ENCODE measurements at places on chromosomes 6 and 20. TPM values are rescaled to one million over a fixed set of nuclear protein-coding genes. Genes with fewer than 3 reads are reported as not detected.

DNA sequence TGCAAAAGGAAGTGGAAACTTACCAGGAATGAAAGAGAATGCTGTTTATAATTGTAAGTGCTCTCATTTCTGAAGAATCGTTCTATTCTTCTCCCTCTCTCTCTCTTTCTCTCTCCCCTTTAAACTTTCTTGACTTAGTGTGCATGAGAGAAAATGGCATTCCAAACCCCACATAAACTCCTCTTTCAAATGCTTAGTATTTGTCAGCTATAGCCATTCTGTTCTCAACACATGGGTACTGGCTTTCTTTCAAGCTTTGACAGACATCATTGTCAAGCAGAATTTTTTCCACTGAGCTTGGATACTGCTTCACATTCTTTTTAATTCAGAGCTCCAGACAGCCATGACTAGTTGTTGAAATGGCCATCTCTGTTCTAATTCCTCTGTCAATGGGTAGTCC, 51.1 kb upstream of the PREP start:
- H3K27me3 ChIP-seq = no peaks in the 10 kb centered on the region
- no peak overlapping the region for H3K27ac ChIP-seq
- DNase-seq = peak; percentile 31
- no peaks in the 10 kb centered on the region for H3K4me1 ChIP-seq
- H3K36me3 ChIP-seq = no peaks in the 10 kb centered on the region

DNA sequence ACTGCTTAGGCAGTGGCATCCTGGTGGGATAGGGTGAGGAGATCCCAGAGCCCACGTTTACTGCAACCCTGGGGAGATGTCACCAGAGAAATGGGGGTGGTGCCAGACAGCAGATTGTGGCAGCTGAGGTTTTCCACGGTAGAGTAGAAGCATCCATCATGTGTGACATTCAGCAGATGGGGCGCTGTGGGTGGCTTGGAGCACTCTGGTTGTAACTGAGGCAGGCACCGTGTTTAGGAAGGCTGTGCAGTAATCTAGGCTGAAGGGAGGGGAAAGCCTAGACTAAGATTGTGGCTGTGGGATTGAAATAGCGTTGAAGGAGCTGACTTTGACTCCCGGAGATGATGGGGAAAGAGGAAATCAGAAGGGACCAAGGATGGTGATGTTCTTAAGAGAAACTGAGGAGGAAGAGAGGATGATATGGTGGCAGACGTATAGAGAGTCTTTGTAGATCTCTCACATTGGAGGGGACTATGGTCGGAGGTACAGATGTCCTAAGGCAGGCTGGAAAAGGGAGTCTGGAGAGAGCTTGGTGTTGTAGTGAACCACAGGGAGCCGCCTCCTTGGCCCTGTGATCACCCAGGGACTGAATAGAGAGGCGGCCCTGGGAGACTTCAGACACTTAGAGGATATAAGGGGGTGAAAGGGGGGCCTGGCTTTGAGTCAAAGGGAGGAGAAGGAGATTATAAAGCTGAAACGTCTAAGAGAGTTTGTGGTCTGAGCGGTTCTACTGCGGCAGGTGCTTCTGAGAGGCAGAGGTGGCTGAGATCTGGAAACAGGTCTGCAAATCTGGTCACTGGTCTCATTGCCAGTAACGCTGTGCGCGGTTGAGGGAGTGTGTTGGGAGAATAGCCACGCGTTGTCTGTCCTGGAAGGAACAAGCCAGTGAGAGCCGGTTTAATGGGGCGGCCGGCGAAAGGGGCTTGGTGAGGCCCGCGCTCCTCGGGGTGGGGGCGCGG, 792 bp upstream of the MICA start:
- H3K27ac ChIP-seq = peak overlapping the region; percentile 100
- peak overlapping the region; percentile 63 for H3K4me3 ChIP-seq
- H3K4me1 ChIP-seq = peaks cover 78% of the 10 kb centered on the region
- no peaks in the 10 kb centered on the region for H3K36me3 ChIP-seq
- DNase-seq = peak; percentile 37

DNA sequence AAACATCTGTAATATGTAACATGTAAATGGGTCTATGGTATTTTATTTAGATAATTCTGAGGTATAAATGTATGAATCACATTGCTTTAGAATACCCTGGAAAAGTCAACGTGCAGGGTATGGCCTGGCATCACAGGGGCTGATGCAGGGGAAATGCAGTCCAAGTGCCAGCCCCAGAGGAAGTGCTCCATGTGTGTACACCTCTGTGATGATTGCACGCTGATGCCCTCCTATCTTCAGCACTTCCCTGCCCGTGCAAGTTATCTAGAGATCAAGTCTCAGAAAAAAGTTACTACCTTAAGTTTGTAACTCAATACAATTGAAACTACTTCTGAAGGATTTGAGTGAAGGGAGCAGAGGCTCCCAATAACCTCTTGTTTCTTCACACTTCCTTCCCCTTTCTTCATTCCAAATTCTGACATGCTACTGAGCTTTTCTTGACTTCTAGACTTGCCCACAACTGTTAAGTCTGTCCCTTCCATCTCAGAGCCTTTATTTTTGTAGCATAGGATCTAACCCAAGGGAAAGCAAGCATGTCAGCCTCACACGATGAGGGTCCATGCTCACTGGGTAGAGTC, 2.2 kb downstream of the SMLR1 start:
- no peak overlapping the region for H3K4me3 ChIP-seq
- H3K27ac ChIP-seq = no peak overlapping the region
- H3K4me1 ChIP-seq = no peaks in the 10 kb centered on the region
- H3K27me3 ChIP-seq = no peaks in the 10 kb centered on the region
- DNase-seq = no peak

DNA sequence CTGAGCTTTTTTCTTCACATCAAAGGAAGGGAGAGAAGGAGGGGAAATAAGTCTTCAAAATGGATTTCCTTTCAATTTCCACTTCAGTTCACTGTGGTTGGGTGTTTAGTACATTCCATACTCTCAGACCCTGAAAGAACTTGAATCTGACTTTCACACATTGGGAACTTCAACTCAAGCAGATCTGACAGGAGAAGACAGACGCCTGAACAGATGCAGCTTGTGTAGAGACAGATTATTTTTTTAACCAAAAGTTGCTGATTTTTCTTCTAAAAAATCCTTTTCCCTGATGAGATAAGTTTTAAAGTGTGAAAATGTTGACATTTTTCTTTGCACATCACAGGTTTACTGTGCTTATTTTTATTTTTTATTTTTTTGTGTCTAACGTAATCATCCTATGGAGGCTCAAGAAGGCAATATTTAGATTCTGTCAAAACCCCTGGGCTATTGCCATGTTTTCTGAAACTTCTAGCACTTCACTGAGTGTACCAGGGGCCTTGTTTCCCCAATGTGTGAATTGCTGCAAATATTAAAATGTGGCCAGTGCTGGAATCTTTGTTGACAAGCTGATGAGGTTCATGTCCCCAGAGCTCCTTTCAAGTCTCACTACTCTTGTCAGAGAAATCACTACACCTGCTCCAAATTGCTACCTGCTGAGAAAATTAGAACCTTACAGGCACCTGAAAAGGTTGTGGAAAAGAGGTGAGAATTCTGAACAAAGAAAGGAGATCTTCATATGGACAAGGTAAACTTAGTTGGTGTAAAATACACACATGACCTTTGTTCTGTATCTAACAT, 214.8 kb upstream of the BTBD3 start:
- H3K4me1 ChIP-seq = no peaks in the 10 kb centered on the region
- H3K27ac ChIP-seq = no peak overlapping the region
- no peak overlapping the region for H3K4me3 ChIP-seq
- no peaks in the 10 kb centered on the region for H3K27me3 ChIP-seq
- no peak for DNase-seq

The LST1 gene
- 2.9 TPM for total RNA-seq

- peaks cover 67% of the 10 kb centered on the region for H3K36me3 ChIP-seq
- H3K4me3 ChIP-seq = no peak overlapping the region
- peaks cover 70% of the 10 kb centered on the region for H3K4me1 ChIP-seq
- H3K27ac ChIP-seq = no peak overlapping the region
These were observed 86.9 kb downstream of the TCP11 start for GRCh38 chr6:35054106-35054742.

DNA sequence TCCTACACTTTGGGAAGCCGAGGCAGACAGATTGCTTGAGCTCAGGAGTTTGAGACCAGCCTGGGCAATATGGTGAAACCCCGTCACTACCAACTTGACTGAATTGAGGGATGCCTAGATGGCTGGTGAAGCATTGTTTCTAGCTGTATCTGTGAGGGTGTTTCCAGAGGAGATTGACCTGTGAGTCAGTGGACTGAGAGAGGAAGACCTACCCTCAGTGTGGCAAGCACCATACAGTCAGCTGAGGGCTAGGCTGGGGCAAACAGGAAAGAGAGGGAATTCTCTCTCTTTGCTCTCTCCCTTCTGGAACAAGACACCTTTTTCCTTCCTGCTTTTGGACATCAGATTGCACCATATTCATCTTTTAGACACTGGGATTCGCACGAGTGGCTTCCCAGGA, 3.7 kb upstream of the ZUP1 start:
- H3K27ac ChIP-seq = no peak overlapping the region
- no peak overlapping the region for H3K4me3 ChIP-seq
- no peaks in the 10 kb centered on the region for H3K27me3 ChIP-seq
- H3K36me3 ChIP-seq = no peaks in the 10 kb centered on the region

The KCNQ5 gene
- not detected for total RNA-seq

The HSP90AB1 gene
- 194 TPM for total RNA-seq

DNA sequence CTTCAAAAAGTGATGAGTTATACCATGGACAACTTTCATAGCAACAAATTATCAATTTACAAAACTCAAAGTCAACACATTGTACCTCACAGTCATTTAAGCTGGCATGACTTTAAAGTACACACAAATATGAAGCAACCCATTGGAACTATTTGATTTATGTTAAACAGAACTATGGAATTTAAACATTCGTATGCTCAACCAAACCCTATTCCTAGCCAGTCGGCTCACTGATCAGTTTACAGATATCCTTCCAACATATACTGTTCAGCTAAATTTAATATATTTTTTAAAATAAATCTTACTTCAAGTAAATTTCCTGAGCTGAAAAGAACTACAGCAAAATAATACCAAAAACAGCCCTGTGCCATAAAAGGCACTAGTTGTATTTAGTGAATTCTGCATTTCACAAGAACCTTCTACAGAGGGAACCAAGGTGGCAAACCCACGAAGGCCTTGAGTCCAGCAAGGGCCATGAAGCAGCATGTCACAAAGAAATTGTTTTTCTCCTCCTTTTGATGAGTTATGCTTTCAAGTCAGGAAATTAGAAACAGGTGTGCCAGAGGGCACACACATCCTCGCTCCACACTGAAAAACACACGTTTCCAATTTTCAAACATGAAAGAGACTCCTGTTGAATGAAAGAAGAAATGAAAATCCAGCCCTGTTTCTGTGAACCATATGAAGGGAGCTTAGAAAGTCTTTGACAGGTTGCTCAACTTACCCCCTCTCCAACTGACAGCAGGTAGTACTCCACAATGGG, 122.8 kb downstream of the TASP1 start:
- no peaks in the 10 kb centered on the region for H3K27me3 ChIP-seq
- no peak for DNase-seq
- H3K4me1 ChIP-seq = no peaks in the 10 kb centered on the region
- H3K27ac ChIP-seq = no peak overlapping the region
- H3K36me3 ChIP-seq = peaks cover 8% of the 10 kb centered on the region

DNA sequence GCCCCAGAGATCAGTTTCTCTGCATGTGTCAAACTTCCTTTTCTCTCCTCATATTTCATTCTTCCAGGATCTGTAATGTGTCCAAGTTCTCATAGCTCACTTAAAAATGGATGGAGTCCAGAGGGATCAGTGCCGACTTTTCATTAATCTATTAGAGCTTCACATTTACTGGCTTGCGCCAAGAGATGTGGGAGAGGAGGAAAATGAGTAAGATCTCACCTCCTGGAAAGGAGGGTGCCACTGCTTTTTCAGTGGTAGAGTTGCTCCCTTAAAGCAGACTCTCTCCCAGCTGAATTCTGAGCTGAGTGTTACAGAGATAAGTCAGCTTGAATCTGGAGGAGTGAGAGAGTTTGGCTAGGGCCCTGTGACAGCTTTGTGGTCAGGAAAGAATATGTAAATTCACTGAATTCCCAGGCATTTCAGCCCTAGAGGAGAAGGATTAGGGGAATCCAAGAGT, 175.9 kb downstream of the SOX4 start:
- H3K27me3 ChIP-seq = no peaks in the 10 kb centered on the region
- H3K4me1 ChIP-seq = peaks cover 22% of the 10 kb centered on the region

Data from stomach (tissue), 19 donors.